Left renal cortex interstitium (tissue), 4 donors: ENCODE measurements at places on chromosomes 7 and 10.

- no peak for DNase-seq
These were observed 22.8 kb downstream of the CBX3 start for GRCh38 chr7:26224359-26224758.

GRCh38 chr7:151139791-151140190 lies 27.7 kb downstream of the GBX1 start:
- DNase-seq, result no peak

GRCh38 chr10:6537770-6538169 lies 42.3 kb downstream of the PRKCQ start:
- no peak for DNase-seq

GRCh38 chr10:95297402-95297801 lies 6.6 kb upstream of the PDLIM1 start:
- no peak for DNase-seq

DNA sequence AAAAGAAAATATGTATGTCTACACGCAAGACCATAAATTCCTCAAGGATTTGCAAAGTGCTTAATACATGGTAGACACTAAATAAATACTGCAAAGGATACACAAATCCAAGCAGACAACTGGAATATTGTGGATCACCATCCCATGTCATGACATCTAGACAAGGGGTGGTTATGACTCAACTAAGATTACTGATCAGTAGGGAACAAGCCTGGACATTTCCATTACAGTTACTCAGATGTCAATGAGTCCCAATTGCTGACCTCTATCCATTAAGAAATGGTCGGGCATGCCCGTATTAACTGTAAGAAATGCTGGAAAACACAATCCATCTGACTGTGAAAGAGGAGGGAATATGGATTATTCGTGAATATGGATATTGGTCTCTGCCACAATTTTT lies 27.6 kb upstream of the RUFY2 start:
- DNase-seq, result no peak

DNA sequence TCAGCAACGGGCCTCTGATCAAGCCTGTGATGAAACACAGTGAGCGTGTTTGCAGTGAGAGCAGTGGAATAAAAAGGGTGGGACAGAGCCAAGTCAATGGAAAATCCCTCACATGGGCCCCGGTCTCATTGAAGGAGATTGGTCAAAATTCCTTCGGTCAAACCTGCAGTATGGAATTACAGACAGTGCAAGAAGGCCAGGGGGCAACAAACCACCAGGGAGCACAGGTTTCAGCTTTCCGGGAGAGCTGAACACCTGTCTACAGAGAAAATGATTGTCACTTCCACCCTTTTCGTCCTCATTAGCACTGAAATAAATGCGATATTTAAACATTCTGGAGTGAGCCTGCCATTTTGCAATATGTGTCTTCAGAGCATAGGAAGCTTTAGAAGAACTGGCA lies 92.9 kb downstream of the GPR26 start:
- no peak for DNase-seq

DNA sequence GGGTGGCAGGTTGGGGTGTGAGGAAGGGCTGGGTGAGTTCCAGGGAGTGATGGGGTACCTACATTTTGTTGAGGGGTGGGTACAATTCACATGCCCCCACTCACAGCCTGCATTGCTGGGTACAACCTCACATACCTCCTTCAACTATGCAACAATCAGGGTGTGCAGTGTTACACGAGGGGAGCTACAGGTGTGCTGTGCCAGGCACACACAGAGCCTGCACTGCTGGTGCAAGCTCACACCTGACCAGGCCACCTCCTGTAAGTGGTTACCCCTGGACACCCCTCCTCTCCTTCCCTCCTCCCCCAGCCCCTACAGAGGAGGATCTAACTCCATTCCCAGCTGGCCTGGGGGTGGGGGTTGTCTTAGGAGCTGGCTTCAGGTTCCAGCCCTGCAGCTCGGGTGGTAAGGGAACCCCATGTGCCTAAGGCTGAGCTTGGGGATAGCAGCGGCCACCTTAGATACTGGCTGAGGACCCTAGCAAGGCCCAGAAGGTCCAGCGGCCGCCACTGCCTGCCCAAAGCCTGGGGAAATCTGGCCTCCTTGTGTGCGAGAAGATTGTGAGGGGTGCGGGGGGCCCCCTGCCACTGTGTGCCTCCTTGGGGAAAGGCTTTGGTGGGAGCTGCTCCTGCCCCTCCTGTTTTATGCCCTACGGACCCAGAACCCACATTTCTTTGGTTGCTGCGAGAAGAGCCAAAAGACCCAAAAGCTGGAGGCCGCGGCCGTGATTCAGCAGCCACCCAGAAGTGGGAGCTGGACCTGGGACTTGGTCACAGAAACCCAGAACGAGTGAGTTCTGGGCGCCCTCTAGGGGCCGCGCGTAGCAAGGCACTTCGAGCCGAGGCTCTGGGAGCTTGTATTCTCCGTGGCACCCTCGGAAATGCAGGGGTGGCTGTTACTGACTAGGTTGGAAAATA lies 10.8 kb downstream of the TLX1 start:
- peak; percentile 66 for DNase-seq

GRCh38 chr10:86348321-86349210 lies 18.0 kb downstream of the GRID1 start:
- no peak for DNase-seq

GRCh38 chr10:126518218-126519080 lies 130.2 kb upstream of the ADAM12 start:
- DNase-seq, result no peak

DNA sequence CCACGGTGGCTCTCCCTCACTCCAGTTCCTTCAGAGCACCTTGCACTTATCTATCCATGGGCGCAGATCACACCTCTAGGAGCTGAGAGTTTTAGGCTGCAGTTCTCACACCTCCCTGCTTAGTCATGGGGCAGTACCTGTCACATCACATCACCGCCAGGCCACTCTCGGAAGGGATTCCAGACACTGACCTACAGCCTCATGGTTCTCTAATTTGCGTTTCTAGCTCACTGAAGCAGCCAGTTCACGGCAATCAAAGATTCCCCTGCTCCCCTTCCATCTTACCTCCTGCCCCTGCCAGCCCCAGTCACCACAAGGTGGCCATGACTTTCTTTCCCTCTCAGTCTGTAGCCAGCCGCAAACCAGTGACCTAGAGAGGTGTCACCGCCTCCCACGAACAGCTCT lies 34.2 kb downstream of the ADRB1 start:
- no peak for DNase-seq

DNA sequence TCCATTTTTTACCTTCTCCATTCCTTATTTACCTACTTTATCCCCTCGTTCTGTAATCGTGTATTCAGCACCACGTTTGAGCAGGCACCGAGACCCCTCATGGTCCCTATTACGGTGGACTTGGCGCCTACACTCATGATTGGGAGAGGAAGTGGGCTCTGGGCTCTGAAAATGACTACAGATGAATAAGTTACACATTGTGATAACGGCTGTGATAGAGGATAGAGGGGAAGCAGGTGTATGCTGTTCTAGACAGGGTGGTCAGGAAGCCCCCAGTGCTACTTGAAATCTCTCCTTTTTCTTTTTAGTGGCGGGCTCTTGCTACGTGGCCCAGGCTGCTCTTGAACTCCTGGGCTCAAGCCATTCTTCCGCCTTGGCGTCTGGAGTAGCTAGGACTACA lies 59.8 kb downstream of the CAMK1D start:
- DNase-seq, result no peak

GRCh38 chr10:30476511-30477155 lies 42.6 kb downstream of the MAP3K8 start:
- DNase-seq, result no peak

DNA sequence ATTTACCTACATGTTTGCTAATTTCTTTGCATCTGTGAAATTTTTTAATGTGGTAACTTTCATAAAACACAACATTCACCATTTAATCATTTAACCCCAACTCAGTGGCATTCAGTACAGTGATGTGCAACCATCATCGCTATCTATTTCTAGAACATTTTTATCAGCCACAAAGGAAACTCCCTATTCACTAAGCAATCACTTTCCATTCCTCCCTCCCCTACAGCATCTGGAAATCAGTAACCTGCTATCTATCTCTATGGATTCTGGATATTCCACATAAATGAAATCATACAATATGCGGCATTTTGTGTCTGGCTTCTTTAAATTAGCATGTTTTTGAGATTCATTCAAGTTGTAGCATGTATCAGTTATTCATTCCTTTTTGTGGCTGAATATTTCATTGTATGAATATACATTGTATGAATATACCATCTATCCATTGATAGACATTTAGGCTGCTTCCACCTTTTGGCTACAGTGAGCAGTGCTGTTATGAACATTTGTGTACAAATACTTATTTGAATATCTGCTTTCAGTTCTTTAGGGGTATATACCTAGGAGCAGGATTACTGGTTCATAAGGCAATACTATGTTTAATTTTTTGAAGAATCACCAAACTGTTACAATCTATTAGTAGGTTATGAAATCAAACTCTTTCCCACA lies 19.4 kb upstream of the BPGM start:
- DNase-seq, result no peak

DNA sequence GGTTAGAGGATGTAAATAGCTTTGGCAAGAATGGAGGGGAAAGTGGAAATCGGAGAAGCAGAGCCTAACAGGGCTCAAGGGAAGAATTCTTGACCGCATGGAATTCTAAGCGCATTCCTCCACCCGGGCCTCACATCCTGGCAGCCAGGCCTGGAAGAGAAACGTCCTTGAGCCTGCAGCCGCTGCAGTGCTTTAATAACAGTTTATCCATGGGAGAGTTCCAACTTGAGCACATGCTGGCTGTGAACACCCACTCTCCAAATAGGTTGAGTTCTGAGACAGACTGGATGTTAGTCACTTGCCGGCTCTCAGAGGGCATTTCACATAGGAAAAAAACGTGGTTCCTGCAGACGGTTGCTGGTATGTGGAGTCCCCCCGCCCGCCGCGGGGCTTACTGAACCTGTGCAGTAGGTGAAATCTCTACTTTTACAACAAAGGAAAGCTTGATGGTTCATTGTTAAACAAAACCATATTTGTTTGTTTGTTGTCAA lies 61.4 kb upstream of the STEAP1B start:
- DNase-seq, result no peak

DNA sequence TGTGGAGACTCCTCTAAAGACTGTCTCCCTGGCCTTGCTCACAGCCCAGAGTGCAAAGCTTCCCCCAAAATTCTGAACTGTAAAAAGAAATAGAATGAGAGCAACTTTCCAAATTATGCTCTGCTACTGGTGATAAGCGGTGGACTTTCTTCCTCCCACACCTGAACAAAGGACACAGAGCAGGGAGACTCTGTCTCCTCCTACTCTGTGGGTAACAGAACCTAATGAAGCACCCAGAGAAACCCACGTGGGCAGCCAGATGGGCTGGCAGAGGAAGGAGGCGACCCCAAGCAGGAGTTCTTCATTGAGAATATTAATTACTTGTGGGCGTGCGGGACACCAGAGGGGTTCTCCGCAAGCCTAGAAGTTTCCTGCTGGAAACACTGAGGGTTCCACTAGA lies 139.5 kb downstream of the KMT2E start:
- DNase-seq, result no peak

DNA sequence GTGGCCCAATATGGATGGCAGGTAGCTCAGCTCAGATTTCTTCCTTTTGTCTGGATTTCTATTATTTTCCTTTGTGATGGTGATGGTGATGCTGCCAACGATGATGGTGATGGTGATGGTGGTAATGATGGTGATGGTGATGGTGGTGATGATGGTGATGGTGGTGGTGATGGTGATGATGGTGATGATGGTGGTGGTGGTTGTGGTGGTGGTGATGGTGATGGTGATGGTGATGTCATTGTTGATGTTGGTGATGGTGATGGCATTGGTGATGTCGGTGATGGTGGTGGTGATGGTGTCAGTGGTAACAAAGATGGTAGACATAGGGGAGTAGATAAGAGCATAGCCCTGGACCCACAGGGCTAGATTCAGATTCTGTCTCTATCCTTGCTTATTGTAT lies 25.4 kb downstream of the TTYH3 start:
- no peak for DNase-seq

- no peak for DNase-seq
These were observed 222.4 kb upstream of the GNAI1 start for GRCh38 chr7:79912213-79912633.

- DNase-seq, result no peak
These were observed 13.9 kb upstream of the TBATA start for GRCh38 chr10:70799124-70799523.

- no peak for DNase-seq
These were observed 281.6 kb upstream of the KLF14 start for GRCh38 chr7:131015657-131015958.

- DNase-seq, result no peak
These were observed 35.3 kb downstream of the MET start for GRCh38 chr7:116707289-116707688.

DNA sequence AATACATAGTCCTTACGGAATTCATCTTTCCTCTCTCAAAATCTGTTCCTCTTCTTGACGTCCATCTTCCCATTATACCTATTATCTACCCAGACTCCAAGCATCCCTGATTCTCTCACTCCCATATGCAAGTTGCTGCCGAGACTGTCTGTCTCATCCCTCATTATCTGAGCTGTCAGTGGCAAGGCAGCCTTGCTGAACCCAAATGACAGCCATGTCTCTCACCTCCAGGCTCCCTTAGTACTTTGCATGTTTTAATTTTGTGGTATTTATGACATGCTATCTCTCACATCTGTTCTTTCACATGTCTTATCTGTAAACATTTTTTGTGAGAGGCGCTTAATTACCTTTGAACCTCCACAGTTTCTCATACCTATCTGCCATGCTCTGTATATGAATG lies 54.4 kb upstream of the IFRD1 start:
- DNase-seq, result no peak

GRCh38 chr10:4070184-4070583 lies 285.2 kb upstream of the KLF6 start:
- DNase-seq, result no peak

- no peak for DNase-seq
These were observed 16.0 kb upstream of the ATXN7L1 start for GRCh38 chr7:105892387-105892786.

- no peak for DNase-seq
These were observed 510.9 kb upstream of the MGMT start for GRCh38 chr10:128956149-128956548.

DNA sequence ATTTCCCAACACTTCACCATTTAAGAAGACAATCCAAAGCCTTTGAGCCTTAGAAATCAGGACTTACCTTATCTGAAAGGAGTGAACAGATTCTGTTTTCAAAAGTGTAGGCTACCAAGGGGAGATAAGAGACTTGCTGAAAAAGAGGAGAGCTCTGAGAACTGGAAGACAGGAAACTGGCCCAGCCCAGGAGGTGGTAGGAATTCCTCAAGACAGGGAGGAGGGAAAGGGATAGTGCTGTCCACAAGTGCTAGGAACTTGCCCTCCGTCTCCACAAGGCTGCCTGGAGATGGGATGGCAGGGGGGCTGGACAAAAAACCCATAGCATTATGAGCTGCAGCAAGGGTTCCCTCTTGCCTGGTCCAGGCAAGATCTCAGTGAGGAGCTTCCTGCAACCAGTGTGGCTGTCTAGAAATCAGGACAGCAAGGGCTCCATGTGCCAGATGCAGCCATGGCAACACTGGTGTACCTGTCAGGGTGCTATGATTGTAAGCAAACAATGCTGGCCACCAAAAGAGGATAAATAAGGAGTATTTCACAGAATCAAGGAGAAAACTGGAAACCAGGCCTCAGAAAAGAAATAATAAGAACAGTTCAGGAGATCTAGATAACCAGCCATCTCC lies 22.7 kb upstream of the FRMD4A start:
- no peak for DNase-seq

- DNase-seq, result no peak
These were observed 227.7 kb upstream of the TEX47 start for GRCh38 chr7:89023206-89023605.
